Gastroesophageal sphincter (tissue), 4 donors: ENCODE measurements at places on chromosomes 6 and 20. TPM values are rescaled to one million over a fixed set of nuclear protein-coding genes. Genes with fewer than 3 reads are reported as not detected.
A peak's percentile ranks its signal among the peaks of the same experiment; 100 is the strongest.

DNA sequence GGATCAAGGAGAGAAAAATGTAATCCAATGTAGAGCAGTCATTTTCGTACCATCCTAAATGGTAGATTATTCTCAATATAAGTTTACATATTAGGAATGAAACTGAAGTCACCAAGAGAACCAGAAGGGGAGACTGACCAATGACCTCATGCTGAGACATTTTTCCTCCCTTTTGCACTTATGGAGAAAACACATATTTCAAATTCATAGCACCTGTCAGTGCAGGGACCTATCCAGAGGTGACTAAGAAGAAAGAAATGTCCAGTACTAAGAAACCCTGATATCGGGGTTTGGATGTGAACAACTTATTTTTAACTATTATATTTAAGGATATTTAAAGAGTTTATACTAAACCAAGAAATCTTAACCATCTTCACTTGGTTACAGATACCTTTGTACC is 16.6 kb upstream of the LYRM2 start:
- peaks cover 100% of the 10 kb centered on the region for H3K36me3 ChIP-seq
- H3K27ac ChIP-seq, result no peak overlapping the region
- H3K27me3 ChIP-seq, result no peaks in the 10 kb centered on the region
- H3K4me3 ChIP-seq, result no peak overlapping the region
- no peak for ATAC-seq
- no peaks in the 10 kb centered on the region for H3K4me1 ChIP-seq

DNA sequence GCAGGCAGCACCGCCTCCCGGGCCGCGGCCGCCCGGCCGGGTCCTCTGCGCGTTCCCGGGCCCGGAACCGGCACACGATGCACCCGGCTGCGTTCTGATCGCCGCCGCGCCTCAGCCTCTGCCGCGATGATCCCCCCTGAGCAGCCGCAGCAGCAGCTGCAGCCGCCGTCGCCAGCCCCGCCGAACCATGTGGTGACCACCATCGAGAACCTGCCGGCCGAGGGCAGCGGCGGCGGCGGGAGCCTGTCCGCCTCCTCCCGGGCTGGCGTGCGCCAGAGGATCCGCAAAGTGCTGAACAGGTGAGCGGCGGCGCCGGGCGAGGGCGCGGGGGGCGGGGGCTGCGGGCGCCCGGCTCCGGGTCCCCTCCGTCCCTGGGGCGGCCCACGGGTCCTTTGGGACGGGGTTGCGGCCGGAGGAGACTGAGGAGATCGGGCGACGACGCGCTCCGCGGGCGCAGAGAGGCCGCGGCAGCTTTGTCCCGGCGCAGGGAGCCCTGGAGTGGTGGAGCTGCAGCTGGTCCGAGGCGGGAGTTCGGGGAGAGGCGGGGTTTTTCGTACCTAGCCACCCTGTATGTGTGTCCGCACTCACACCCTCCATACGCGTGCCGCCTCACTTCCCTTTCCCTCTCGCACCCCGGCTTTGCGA is 659 bp downstream of the SLC35F1 start:
- ATAC-seq, result peak; percentile 20
- H3K27ac ChIP-seq, result peak overlapping the region; percentile 51
- H3K4me3 ChIP-seq, result peak overlapping the region; percentile 39
- peaks cover 25% of the 10 kb centered on the region for H3K4me1 ChIP-seq

- no peaks in the 10 kb centered on the region for H3K36me3 ChIP-seq
- no peak overlapping the region for H3K4me3 ChIP-seq
- ATAC-seq, result no peak
- no peak overlapping the region for H3K27ac ChIP-seq
- no peaks in the 10 kb centered on the region for H3K4me1 ChIP-seq
- H3K27me3 ChIP-seq, result no peaks in the 10 kb centered on the region
Observed at GRCh38 chr20:53069132-53069531, 97.0 kb downstream of the TSHZ2 start.

- no peak overlapping the region for H3K4me3 ChIP-seq
- no peak overlapping the region for H3K27ac ChIP-seq
- no peaks in the 10 kb centered on the region for H3K27me3 ChIP-seq
- no peaks in the 10 kb centered on the region for H3K4me1 ChIP-seq
- ATAC-seq, result no peak
Observed at GRCh38 chr6:167934426-167934864, 63.0 kb upstream of the KIF25 start.

SLC35F1 gene
- 4.3 TPM for total RNA-seq

DNA sequence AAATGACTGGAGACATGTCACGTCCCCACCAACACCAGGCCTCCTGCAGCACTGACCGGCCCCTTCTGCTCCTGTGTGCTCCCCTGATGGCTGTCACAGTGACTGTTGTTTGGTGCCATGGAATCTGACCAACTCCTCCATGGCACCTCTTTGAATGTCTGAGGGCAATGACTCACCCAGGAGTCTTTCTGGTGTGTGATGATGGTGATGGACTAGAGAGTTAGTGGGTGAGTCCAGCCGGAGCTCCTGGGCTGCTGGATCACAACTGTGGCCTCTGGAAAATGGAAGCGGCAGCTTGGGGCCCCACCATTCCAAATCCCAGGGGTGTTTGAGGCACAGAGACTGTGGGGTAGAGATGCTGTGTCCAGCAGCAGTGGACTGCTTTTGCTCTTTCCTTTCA is 133.3 kb downstream of the TFAP2C start:
- H3K27ac ChIP-seq, result no peak overlapping the region
- H3K27me3 ChIP-seq, result peaks cover 11% of the 10 kb centered on the region
- ATAC-seq, result no peak
- H3K4me1 ChIP-seq, result no peaks in the 10 kb centered on the region
- no peaks in the 10 kb centered on the region for H3K36me3 ChIP-seq

ADGB gene
- total RNA-seq, result not detected

- no peaks in the 10 kb centered on the region for H3K27me3 ChIP-seq
- no peaks in the 10 kb centered on the region for H3K4me1 ChIP-seq
- no peak overlapping the region for H3K27ac ChIP-seq
- H3K4me3 ChIP-seq, result no peak overlapping the region
Observed at GRCh38 chr6:19100752-19101151, 713.6 kb downstream of the RNF144B start.
